ENCODE measurements at places on chromosomes 12 and 14.
A peak's percentile ranks its signal among the peaks of the same experiment; 100 is the strongest.

DNA sequence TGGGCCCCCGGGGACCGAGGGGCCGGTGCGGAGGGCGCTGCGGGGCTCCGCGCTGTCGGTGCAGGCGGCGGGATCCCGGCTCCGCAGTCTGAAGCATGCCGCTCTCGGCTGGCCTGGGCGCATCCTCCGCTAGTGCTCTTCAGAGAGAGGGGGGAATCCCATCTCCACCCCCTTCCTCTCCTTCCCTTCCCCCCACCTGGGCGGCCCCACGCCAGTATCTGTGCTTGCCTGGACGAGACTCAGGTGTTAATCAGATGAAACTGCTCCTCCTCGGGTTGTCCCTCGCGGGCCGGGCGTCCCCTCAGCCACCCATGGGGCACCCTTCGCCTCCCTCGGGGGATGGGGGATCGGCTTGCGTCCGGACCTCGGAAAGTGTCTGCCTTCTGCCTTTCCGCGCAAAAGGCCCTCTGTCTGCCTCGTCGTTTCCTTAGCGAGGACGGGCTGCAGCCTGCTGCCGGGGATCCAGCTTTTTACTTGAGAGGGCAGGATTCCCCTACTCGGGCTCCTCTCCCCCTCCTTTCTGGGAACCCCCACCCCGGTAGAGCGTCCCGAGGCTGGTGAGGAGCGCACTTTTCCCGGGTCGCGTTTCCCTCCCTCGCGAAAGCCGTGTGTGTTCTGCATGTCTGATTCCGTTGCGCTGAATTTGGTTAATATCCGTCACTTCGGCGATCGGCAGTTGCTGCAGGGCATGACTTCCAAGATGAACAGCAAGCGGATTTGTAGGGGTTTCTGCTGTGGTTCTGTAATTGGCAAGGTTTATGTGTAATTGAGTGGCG, 1.1 kb downstream of the GPHN start:
- peak; percentile 29 for DNase-seq

DNA sequence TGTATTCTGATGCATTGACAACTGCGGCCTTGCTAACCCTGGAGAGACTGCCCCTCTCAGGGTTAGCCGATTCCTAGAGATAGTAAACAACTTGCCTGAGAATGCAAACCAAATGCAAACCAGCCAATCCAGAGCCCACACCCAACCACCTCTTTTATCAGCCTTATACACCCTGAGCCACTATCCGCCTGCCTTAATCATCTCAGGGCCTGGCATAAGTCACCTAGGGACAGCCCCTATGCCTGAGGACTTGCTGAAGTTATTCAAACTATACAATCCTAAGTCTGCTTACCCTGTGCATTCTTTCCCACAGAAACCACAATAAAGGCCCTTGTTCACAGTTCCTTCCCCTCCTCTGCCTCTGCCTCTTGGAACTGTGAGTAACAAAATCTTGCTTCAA, 177.2 kb downstream of the KCNA5 start:
- no peak for DNase-seq

DNA sequence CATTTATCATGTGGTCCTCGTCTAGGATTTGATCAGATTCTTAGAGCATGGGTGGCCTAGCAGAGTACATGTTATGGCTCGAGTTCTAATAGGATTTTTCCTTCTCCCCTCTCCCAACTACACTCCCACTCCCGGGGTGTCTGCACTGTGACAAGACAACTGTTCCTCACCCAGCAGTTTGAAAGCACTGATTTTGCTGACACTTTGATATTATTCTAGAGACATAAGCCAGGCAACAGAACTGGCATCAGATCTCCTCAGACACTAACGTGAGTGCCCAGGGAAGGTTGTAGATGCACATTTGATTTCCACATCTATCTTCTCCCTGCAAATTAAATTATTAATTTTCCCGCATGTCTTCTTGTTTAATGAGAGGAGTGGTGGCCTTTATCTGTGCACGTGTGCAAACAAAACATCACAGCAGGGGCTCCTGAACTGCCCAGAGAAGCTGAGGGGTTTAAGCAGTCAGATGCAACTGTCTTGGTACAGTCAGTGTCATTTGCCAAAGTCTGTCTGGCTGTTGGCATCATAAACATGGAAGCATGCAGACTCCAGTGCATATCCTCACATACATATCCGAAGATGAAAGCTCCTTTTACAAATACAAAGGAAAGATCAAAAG, 491.8 kb downstream of the NPAS3 start:
- no peak for DNase-seq

- no peak for DNase-seq
Observed at GRCh38 chr12:88469154-88469553, 111.1 kb downstream of the KITLG start.

GRCh38 chr12:102427543-102427941, 52.8 kb downstream of the IGF1 start:
- DNase-seq = no peak

- no peak for DNase-seq
Observed at GRCh38 chr14:56224691-56225681, 106.8 kb downstream of the PELI2 start.
